ENCODE measurements at places on chromosomes 16 and 17.

- no peak for DNase-seq
These were observed 1981.5 kb downstream of the TP53TG3F start for GRCh38 chr16:35440875-35441274.

DNA sequence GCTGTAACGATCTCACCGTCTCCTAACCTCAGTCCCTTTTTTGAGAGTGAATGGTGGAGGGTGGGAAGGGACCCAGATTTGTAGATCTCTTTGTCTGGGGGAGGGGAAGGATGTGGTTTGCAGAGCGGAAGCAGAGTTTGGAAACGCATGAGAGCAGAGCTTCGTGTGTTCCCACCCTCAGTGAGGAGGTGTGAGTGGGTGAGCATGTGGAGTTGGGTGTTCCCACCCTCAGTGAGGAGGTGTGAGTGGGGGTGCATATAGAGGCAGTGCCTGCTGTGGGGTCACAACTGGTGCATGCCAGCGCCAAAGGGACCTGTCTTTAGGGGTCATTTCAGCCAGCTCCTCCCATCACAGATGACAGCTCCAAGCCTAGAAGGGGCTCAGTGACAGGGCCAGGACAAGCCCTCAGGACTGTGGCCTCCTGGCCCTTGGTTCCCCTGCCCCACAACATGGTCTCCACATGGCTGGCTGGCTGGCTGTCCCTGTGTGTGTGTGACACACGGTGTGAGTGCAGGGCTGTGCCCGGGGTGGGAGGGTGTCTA is 1.8 kb upstream of the CISD3 start:
- no peak for DNase-seq

DNA sequence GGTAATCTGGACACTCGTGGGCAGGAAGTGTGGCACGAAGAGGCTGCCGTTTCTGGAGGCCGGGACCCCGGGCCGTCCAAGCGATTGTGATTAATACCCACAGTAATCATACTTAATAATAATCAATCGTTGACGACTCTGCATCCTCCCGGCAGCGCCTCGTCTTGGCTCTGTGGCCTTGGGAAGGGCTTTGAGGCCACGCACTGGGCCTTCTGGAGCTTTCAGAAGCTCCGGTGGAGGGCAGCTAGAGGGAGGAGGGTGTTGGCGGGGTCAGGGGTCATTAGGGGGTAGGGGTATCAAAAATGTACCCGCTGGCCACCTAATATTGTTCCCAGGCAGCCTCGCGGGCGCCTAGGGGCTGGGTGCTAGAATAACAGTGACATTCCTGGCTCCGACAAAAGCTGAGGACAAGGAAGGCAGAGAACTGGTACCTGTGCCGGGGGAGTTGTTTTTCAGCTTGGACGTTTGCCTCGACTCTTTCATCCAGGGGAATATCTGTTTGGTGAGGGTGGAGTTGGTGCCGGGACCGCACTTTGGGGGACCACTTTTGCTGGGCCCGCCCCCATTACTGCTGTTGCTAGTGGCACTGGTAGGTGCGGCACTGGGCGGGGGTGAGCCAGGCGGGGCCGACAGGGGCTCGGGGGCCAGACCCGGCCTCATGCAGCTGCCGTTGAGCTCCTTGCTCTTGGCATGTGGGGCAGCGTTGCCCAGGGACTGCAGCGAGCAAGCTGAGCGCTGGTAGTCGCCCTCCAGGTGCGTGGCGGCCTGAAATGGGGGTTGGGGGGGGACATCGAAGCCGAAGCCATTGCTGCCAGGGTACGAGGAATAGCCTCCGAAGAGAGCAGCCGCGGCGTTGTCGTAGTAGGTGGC is 6.9 kb upstream of the HOXB2 start:
- no peak for DNase-seq

DNA sequence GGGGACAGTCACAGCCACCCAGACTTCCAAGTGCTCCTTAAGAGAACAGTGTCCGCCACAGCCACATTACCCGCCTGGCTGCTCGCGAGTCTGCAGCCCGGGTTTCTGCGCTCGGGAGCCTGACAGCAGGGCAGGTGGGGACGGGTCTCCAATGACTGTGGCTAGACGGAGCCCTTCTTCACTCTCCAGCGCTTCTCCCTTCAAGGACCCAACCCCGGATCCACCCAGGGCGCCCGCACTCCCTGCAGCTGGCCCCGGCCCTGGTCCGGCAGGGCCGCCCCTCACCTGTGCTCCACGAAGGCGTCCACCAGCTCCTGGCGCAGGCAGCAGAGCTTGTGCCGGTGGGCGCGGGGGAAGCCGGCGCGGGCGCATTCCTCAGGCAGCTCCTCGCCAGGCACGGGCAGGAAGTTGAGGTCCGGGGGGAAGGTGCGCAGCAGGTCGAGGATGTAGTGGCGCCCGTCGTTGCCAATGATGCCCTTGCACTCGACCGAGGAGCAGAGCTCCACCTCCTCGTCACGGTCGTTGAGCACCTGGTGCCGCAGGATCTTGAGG is 13.9 kb downstream of the CLUH start:
- no peak for DNase-seq

DNA sequence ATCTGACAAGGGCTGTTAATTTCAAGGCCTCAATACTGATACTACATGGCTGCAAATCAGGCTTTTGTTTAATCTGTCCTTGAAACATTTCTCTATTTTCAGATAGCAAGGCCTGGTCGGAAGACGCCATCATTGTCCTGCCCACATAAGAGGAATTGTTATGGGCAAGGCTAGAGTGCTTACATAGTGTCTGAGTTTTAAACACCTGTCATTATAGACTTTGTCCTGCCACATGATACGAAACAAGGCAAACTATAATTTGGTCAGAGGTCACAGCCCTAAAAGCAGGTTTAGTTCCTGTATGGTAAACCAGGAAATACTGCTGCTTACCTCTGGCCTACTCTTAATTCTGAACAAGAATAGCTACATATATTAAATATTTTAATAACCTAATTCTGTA is 104.4 kb downstream of the SSH2 start:
- no peak for DNase-seq

DNA sequence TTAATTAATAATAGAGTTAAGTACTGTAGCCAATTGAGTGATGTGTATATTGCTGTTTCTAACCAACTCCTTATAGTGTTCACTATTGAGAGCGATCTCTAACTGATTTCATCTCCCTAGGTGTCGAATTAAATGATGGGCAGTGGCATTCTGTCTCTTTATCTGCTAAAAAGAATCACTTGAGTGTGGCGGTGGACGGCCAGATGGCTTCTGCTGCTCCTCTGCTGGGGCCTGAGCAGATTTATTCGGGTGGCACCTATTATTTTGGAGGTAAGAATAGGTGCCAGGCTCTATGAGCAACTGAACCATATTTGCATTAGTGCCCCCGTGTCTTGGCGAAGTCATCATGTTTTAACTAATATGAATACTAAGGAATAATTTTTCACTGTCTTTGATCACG is 184.6 kb downstream of the CNTNAP4 start:
- DNase-seq: no peak

GRCh38 chr17:69709441-69709840 is 294.9 kb downstream of the MAP2K6 start:
- DNase-seq: no peak

DNA sequence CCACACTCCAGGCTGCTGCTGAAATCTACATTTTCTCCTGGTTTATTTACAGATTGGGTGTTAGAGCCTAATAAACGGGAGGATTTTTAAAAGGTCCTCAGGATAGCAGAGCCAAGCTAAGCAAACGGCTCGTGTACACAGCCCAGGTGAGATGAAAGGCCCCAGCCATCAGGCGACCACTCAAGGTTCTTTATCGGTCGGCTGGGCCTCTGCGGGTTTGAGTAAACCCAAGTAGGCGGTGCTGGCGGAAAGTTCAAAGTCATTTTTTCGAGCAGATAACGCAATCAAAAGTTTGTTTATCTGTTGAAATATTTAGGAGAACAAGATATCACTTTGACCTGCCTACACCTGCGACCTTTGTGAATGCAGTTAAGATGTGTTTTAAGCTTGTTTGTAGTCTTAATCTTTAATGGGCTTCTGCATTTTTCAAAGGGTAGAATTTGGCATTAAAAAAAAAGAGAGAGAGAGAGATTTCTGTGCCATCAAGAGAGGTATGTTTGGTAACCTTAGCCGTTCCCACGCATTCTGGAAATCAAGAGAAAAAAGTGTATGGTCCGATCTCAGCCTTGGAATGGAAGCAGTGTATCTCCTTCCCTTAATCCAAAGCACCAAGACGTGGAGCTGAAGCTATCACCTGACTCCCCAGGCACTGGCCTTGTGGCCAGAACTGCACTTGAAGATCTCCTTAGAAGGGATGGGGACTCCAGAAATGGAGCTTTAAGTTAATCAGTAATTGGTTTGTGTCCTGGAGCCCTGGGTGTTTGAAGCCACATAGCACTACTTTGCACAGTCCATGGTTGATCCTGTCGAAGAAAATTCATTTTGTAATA is 301.7 kb upstream of the IRX5 start:
- no peak for DNase-seq

DNA sequence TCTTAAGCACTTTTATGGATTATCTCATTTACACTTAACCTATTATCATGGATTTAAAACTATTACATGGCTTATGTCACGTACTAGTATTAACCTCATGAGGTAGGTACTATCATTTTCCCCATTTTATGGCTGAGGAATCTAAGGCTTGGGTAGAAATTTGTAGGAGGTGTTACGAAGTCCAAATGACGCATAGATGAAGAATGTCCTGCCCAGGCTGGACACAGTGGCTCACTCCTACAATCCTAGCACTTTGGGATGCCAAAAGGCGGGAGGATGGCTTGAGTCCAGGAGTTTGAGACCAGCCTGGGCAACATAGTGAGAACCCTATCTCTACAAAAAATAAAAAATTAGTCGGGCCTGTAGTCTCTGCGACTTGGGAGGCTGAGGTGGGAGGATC is 4.8 kb upstream of the C1QL1 start:
- peak; percentile 65 for DNase-seq

DNA sequence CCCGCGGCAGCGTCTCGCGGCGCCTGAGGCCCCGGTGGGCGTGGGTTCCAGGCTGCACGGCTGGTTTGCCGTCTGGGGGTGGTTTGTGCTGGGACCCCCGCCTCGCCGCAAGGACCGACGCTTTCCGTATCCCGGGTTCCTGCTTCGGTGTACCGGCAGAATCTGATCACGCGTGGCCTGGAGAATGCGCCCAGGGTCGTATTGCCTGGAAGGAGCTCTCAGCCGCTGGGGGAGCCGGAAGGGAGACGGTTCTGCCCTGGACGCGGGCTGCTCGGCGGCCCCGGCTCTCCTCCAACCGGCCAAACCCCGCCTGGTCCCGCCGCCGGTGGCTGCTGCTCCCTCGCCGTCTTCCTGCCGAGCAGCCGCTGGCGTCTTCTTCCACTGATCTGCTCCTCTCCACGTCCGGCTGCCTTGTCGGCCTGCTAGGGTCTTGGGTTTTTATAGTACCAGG is 39.8 kb downstream of the ZNF778 start:
- no peak for DNase-seq

- no peak for DNase-seq
These were observed 126.3 kb downstream of the GAS7 start for GRCh38 chr17:10072086-10072485.

DNA sequence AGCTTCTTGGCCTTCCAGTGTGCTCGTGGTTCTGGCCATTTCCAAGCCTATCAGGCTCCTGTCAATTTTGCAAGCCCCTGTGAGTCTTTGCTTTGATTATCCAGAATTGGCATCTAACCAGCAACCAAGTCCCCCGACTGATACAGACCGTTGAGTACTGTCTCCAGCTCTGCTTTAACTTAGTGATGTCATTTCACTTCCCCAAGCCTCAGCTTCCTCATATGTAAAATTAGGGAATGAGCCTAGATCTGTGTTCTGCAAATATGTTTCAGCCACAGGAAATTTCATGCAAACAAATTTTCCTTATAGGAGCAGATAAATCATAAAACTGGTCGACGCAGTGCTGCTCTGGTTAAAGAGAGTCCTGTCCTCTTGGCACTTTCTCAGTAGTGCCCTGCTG is 60.1 kb upstream of the WSB1 start:
- no peak for DNase-seq

- no peak for DNase-seq
These were observed 136.7 kb upstream of the HS3ST2 start for GRCh38 chr16:22677024-22677830.

- no peak for DNase-seq
These were observed 87.1 kb upstream of the HS3ST2 start for GRCh38 chr16:22726868-22727267.

GRCh38 chr17:76200354-76200753 is 39.9 kb downstream of the RNF157 start:
- DNase-seq: no peak

DNA sequence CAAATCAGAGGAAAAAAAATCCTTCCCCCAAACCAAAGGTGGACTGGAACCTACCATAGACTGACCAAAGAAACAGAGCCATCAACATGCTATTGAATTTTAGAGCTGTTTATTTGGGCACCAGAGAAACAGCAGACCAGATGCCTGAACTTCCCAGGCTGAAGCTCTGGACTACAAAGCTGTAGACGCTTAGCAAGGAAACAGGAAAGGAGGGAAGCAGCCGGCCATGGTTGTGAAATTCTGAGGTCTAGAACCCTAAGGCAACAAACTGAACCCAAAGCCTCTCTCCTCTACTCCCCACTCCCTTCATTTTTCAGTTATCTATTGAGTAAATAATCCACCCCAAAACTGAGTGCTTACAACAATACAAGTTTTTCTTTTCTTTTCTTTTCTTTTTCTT is 45.4 kb upstream of the MEIOC start:
- no peak for DNase-seq

DNA sequence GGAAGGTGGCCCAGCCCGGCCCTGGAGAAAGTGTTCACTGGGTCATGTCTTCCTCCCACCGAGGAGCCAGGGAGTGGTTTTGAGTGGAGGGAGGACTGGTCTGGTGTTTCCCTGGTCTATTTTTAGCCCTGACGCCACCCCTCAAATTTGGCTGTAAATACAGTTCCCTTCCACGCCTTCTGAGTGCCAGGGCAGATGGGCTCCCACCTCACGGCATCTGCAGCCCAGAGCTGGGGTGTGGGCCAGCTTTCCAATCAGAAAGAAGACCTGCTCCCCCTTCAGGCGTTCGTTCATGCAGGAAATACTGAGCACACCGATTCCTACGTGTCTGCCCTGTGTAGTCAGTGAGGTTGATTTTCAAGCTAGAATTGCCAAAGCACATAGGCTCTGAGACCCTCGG is 53.7 kb downstream of the SNX20 start:
- peak; percentile 3 for DNase-seq

- no peak for DNase-seq
These were observed 4.9 kb upstream of the ZG16B start for GRCh38 chr16:2825049-2825742.

- DNase-seq: no peak
These were observed 7.9 kb downstream of the DYNLL2 start for GRCh38 chr17:58091024-58091567.

DNA sequence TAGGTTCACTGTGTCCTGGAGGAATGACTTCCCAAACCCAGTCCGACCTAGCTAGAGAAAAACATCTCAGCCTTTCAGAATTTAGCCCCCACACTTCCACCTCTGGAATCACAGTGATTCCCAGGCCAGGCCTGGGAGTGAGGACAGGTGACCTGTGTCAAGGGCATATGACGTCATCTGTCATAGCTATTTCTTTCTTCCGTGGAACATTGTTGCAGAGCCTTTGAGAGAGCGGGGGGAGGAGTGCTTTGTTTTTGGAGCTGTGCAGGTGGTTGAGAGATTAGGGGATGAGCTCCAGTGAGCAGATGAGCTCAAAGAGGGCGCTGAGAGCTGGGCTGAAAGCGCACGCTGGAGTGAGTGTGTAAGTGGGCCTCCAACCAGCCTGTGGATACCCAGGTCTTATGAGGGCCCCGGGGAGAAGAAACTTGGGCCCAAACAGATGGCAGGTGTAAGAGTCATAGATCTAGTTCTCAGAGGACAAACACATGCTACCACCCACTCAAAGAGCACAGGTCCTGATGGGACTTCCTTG is 344.8 kb downstream of the SNX29 start:
- no peak for DNase-seq

GRCh38 chr16:8862309-8863130 is 6.3 kb downstream of the CARHSP1 start:
- no peak for DNase-seq

Data from renal cortical epithelial cell (primary cell).